Stimulated activated CD8-positive, alpha-beta memory T cell treated with anti-CD3 and anti-CD28 coated beads, Interleukin-4, amount 100 ng/mL, for 48 hours (primary cell): ENCODE measurements at places on chromosomes 3 and 15.

- no peak for DNase-seq
These were observed 793.5 kb downstream of the ROBO1 start for GRCh38 chr3:78974181-78974790.

GRCh38 chr15:48781481-48782081 is 29.3 kb downstream of the CEP152 start:
- DNase-seq = no peak

- DNase-seq = peak; percentile 51
These were observed 1.0 kb downstream of the LRCH3 start for GRCh38 chr3:197791892-197792647.

DNA sequence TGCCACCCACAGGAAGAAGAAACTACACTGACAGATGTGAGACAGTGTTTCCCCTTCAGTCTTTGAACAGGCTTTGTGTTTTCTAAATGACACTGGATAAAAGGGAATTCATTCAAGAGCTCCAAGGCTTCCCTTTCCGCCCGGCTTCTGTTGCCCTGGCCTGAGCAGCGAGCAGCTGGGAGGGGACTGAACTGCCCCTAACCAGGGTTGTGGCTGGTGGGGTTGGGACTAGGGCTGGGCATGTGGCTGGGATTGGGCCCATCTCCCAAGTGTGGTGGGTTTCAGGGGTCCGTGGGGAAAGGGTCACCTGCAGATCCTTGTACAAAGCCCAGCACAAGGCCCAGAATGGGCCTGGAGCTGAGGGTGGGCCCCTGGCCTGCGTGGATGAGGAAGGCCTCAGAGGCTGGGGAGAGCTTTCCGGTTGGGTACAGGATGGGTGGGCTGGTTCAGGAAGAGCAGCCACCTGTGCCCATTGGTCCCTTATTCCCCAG is 10.4 kb downstream of the VILL start:
- DNase-seq = no peak

- no peak for DNase-seq
These were observed 44.4 kb downstream of the CSNK1G1 start for GRCh38 chr15:64311566-64311965.

DNA sequence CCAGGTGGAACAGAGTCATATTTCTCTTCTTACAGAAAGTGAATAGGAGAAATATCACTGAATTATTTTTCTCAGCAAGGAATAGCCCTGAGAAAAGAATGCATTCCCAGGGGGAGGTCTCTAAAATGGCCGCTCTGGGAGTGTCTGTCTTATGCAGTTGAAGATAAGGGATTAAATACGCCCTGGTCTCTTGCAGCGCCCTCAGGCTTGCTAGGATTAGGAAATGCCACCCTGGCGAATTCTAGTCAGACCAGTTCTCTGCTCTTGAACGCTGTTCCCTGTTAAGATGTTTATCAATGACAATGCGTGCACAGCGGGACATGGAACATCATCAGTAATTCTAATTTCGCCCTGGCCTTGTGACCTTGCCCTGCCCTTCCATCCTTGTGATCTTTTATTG is 949.0 kb upstream of the SEMA6D start:
- no peak for DNase-seq

- DNase-seq = peak; percentile 18
These were observed 267.7 kb downstream of the XXYLT1 start for GRCh38 chr3:195003006-195003892.

DNA sequence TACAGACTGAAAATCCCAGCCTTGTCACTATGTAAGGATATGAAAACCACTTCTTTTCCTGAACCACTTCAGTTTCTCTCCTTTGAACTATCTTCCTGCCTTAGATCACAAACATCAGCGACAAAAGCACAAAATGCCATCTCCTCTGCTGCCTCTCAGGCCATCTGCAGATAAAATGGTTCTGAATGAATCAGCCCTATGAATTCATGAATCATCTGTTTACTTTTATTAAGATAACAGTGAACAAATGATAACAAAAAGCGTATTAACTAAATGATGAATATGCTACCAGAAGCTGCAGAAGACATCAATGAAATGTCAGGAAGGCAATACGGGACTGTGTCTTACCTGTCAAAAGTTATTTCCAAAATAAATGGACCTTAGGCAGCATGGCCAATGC is 928.1 kb downstream of the ROBO1 start:
- no peak for DNase-seq

GRCh38 chr3:150703299-150703755 is 393 bp downstream of the ERICH6 start:
- no peak for DNase-seq
